ENCODE measurements at places on chromosomes 3 and 15.

DNA sequence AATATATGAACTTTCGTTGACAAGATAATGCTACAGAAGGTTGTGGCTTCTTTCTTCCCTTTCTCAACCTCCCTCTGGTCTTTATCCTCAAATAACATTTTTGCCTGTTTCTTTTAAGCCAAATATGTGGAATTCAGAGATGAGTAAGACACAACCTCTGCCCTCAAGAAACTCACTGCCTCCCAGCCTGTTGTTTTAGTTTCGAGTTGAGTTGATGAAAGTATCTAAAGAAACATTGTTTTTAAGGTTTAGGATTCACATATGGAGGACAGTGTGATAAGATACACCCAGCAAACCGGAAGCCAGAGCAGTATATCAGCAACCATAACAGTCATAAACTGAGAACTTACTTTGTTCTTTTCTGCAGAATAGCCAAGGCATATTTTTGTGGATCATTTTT, 218.6 kb downstream of the THSD4 start:
- DNase-seq = peak; percentile 55

DNA sequence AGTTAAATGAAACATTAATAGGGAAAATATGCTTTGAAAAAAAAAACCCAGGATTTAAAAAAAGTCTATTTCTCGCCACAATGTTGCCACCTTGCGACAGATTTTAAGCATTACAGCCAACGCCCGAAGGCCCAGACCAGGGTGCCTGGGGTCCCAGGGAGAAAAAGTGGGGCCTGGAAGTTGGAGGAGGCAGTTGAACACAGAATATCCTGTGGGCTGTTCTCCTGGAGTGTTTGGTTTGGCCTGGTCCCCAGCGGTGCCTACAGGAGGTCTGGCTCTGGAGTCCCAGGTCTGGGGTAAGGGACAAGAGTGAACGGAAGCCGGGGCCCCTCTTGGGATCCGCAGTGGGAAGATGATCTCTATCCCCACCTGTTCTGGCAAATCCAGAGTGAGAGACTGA, 3.4 kb downstream of the RNU6-1 start:
- DNase-seq = peak; percentile 29

GRCh38 chr3:184110316-184110725, 13.5 kb downstream of the HTR3E start:
- DNase-seq = peak; percentile 11

DNA sequence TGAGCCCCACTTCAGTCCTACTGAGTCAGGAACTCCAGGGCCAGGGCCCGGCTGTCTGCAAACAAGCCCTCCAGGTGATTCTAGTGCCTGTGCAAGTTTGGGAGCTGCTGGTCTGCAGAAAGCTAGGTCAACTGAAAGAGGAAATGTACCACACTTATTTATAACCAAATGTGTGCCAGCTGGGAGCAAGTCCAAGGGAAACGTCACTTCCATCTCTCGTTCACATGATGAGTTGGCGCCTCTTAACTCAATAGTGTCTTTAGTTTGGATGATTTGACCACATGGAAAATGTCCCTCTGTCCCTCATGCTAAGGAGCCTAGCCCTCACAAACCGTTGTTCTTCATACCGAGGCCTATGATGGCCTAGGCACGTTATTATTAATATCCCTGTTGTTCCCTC, 43.2 kb downstream of the GOLGA8S start:
- DNase-seq = no peak

DNA sequence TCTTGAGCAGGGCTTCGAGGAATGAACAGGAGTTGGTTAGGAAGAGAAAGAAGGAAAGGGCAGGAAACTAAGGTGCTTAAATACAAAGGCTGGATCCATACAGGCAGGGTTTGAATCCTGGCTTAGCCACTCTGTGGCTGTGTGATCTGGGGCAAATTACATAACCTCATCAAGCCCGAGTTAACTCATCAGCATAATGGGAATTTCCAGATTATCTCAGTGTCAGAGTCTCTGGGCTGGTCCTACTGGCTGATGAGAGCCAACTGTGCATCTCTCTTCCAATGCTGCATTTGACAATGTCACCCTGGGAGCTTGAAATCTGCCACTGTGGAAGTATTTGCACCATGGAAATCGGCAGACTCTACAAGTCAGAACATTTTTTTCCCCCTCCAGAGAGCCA, 83.8 kb upstream of the SLC6A6 start:
- DNase-seq = no peak

DNA sequence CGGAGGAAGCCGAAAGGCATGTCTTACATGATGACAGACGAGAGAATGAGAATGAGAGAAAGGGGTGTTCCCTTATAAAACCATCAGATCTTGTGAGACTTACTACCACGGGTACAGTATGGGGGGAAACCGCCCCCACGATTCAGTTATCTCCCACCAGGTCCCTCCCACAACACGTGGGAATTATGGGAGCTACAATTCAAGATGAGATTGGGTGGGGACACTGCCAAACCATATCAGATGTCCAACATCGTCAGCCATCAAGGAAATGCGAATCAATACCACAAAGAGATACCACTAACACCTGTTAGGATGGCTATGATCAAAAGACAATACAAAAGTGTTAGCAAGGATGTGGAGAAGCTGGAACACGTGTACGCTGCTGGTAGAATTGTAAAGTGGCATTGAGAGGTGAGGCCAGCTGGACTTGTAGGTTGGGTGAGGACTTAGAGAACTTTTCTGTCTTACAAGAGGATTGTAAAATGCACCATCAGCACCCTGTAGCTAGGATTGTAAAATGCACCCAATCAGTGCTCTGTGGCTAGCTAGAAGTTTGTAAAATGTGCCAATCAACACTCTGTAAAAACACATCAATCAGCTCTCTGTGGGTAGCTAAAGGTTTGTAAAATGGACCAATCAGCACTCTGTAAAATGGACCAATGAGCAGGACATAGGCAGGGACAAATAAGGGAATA, 37.5 kb downstream of the VGLL4 start:
- no peak for DNase-seq

GRCh38 chr3:64856106-64856505, 168.3 kb upstream of the ADAMTS9 start:
- no peak for DNase-seq

DNA sequence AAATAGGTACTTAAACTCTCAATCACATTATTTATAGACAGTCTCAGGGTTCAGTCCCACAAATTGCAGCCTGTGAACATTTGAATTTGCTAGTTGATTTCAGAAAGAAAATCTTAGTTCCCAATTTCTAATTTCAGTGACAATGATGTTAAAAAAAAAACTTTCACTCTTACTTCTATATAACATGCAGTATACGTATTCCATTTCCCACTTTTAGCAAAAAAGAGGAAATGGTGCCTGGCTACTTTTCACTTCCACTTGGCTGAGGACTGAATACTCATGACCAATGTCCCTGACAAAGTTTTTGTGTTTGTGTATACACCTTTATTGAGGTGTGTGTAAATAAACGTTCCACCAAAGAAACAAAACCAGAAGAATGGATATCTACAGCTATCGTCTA, 32.1 kb upstream of the XCR1 start:
- no peak for DNase-seq

- DNase-seq = peak; percentile 61
These were observed at the start of gene PARP14 for GRCh38 chr3:122680475-122681283. Gene PARP14 (plus strand): TSS chr3:122680839. CDS start chr3:122680884, 45 bp downstream.

DNA sequence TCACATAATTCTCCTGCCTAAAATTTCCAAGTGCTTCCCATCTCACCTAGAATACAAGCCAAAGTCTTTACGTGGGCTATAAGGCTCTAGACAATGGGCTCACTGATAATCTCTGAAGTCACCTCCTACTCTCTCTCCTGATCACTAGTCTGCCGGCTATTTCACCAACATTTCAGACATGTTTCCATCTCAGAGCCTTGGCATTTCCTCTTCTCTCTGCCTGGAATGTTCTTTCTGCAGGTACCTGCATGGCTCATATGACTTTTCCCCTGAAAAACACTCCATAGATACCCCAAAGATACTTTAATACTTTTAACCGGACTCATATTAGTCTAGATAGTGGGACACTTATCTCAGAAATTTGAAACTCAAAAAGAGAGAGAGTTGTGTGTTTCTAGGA, 32.7 kb downstream of the CD200 start:
- DNase-seq = no peak

DNA sequence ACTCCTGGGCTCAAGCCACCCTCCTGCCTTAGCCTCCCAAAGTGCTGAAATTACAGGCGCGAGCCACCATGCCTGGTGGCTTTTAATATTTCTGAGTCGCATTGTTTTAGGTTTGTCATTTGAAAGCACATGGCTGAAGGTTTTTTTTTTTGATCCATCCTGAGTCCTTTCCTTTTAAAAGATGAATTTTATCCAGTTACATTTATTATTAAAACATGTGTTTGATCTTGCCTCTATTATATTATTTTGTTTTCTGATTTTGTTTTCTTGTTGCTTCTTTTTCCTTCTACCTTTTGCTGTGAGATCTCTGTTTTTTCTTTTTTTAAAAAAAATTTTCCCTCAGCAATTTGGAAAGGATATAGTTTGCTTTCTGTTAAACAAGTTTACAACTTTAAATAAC, 76.4 kb downstream of the SCN5A start:
- no peak for DNase-seq

Measured in AG10803 (cell line).